Stimulated activated CD8-positive, alpha-beta memory T cell treated with anti-CD3 and anti-CD28 coated beads, Interleukin-2, amount 100 ng/mL, for 1 hour (primary cell): ENCODE measurements at places on chromosomes 11 and 22.

DNA sequence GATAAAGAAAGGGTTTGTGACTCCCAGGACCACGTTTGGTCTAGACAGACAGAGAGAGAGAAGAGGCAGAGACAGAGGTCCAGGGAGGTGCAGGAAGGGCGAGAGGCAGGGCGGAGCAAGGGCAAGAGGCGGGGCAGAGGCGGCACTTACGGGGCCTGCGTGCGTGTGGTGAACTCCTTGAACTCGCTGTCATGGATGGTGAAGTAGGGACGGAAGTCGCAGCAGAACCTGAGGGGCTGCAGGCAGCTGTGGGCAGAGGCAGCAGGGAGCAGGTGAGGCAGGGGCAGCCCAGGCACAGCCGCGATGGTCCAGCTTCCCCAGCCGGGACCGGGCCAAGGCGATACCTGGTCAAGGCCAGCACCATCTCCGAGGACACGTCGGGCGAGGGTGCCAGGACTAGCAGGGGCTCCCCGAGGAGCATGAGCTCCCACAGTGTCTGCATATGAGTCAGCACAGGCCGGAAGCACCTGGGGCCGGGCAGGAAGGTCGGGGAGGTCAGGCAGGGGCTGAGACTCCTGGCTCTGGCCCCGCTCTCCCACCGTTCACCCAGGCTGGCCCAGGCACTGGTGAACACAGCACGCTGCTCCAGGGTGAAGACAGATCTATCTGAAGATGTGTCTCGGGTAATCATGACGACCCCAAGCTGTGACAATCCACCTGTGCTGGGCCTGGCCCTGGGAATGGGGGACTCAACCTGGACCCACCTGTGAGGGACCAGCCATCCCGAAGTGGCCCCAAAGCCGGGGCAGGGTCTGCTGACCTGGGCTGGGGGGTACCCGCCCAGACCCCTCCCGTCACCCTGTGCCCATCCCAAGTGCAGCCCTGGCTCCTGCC is 7.2 kb upstream of the PLXNB2 start:
- DNase-seq, result peak; percentile 43

- DNase-seq, result no peak
These were observed 516 bp downstream of the LRFN4 start for GRCh38 chr11:66857234-66857926.

GRCh38 chr11:66600631-66601233 is 7.7 kb downstream of the CCS start:
- no peak for DNase-seq

DNA sequence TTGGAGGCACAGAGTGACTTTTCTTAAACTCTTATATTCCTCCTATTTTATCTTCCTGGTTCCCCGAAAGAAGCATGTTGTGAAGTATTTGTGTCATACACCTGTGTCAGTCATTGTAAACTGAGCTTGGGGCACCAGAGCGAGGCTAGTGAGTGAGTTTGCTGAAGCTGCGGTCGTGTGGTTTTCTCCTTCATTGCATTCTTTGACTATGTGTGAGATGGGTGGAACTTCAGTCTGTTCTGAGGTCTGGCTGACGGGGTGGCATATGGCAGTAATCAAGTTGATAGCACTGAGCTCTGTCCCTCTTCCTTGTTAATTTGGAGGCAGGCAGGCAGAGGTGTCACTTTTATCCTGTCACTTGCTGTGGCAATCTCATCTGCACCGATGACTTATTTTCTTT is 4.2 kb downstream of the VPS26B start:
- DNase-seq, result no peak

DNA sequence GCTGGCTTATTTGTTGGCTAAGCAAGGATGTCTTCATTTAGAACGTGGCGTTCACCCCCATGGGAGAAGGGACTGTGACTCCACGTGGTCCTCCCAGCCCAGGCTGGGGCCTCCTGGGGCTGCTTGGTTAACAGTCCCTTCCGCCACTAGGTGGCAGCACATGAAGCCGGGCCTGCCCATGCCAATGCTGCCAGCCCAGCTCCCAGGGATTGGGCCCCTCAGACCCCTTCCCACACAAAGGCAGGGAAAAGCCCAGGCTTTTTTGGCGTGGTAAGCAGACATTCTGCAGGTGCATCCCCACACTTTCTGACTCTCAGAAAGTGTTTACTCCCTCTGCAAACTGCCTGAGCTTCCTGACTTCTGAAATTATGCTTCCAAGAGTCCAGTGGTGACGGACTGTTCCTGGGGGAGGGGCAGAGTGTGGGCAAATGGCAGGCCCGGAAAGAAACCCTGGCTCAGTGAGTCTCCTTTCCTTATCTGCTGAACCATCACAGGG is 3.1 kb downstream of the CBX6 start:
- peak; percentile 59 for DNase-seq

GRCh38 chr11:69437001-69437875 is 44.2 kb upstream of the LINC01488 start:
- DNase-seq, result no peak

DNA sequence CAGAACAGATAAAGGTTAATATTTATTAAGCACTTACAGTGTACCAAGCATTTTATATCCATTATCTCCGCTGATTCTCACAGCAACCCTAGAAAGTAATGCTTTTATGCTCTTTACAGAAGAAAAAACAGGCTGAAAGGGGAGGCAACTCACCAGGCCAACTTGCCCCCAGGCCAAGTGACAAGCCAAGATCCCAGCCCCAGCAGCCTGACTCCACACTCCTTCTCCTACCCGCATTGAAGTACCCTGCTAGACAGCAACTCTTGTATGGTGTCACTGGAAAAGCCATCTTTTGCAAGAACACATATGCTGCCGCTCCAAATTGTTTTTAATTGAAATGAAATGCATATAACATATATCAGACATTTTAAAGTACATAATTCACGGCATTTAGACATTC is 25.6 kb downstream of the SMCO4 start:
- no peak for DNase-seq

DNA sequence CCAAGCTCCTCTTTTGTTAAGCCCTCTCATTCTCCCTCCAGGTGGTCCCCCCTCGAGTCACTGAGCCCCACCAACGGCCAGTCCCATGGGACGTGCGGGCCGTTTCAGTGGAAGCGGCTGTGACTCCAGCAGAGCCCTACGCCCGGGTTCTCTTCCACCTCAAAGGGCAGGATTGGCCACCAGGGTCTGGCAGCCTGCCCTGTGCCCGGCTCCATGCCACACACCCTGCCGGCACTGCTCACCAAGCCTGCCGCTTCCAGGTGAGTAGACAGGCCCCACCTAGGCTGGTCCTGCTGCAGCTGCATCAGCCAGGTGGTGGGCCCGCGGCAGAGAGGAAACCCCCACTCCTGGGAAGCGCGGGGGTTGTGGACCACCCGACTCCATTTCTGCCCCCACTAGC is 3.3 kb downstream of the TMEM132A start:
- DNase-seq, result no peak

GRCh38 chr11:58999291-58999680 is 60.0 kb downstream of the GLYATL1 start:
- DNase-seq, result no peak

- no peak for DNase-seq
These were observed 112.8 kb upstream of the CADM1 start for GRCh38 chr11:115616971-115617370.

- no peak for DNase-seq
These were observed 961.8 kb upstream of the CCDC90B start for GRCh38 chr11:84247926-84248325.

GRCh38 chr22:44620841-44621257 is 81.2 kb upstream of the PRR5 start:
- DNase-seq, result no peak

DNA sequence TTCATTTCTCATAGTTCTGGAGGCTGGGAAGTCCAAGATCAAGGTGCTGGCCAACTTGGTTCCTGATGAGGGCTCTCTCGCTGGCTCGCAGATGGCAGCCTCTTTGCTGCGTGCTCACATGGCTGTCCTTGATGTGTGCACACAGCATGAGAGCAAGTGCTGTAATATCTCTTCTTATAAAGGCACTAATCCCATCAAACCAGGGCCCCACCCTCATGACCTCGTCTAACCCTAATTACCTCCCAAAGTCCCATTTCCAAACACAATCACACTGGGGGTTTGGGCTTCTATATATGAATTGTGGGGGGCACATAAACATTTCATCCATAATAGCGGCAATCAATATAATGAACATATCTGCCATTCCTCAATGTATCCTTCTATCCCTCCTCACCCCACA is 1062.1 kb downstream of the BRD1 start:
- DNase-seq, result no peak

DNA sequence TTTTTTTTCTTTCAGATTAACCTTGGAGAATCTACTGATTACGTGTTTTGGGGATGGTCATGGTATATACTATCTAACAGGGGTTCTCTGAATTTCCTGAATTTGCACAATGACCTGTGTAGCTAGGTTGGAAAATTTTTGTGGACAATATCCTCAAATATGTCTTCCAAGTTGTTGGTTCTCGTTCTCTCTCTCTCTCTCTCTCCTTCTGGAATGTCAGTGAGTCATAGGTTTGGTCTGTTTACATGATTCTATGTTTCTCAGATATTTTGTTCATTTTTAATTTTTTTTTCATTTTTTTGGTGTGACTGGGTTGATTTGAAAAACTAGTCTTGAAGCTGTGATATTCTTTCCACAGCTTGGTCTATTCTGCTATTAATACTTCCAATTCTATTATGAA is 604.0 kb upstream of the ANO3 start:
- no peak for DNase-seq

- DNase-seq, result no peak
These were observed 68.5 kb downstream of the SPATA19 start for GRCh38 chr11:133776671-133777367.

- DNase-seq, result no peak
These were observed 14.9 kb downstream of the RAC2 start for GRCh38 chr22:37229012-37229804.

GRCh38 chr11:129273944-129274711 is 82.0 kb upstream of the ARHGAP32 start:
- DNase-seq, result no peak

GRCh38 chr11:69238573-69239351 is 55.2 kb upstream of the MYEOV start:
- no peak for DNase-seq

GRCh38 chr22:40817737-40818136 is 1.4 kb downstream of the SLC25A17 start:
- no peak for DNase-seq

DNA sequence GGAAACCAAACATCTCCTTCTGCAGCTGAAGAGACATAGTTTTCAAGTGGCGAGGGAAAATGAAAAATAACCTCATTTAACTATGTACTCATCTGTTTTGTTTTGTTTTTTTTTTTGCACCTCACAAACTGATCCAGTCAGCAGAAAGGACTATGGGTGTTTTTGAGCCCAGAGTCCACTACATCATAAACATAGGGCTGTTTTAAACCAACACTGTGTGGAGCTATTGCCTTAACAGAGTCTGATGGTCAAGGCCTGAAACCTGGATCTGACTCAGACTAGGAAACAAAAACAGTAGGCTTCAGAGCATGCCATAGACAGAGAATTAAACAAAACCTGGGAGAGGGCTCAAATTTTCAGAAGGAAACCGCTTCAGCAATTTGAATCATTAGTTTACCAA is 99.3 kb upstream of the FSHB start:
- DNase-seq, result no peak

- DNase-seq, result no peak
These were observed 4.0 kb downstream of the NLRX1 start for GRCh38 chr11:119172513-119172912.

GRCh38 chr11:76602431-76602861 is 68.1 kb downstream of the LRRC32 start:
- DNase-seq, result no peak

DNA sequence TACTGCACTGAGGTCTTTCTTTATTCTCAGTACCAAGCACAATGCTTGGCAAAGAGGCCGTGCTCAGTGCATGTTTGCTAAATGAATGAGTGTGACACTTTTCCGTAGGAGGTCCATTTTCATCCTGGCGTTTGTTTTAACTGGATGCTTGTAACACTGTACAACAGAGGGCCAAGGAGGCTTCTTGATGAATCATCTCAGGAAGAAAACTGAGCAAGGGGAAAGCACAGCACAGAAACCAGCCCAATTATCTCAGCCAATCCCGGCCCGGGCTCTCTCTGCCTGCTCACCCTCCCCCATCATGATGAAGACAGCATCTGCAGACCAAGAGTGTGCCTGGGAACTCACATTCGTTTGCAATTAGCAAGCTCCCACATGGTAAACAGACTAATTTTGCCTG is 570.3 kb downstream of the OPCML start:
- no peak for DNase-seq

DNA sequence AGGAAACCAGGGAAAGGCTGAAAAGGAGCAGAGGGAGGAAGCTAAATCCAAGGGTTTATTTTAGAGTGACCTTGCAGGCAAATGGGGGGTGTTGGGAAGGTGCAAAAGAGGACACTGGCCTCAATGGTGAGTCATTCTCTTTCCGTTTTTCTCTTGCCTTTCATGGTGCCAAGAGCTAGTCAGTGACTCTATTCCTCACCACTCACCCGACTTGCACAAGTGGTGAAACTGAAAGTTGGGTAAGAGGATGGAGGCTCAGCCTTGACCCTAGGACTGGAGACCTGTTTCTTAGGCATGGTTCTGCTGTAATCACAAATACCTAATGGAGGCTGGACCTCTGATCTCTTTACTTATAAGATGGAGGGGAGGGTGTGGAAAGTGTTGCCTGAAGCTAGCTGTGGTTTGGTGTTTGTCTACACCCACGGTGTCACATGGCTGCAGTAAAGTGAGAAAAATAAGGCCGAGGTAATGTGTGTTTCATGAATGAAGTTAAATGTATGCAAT is 67.3 kb upstream of the CREB3L1 start:
- DNase-seq, result no peak

DNA sequence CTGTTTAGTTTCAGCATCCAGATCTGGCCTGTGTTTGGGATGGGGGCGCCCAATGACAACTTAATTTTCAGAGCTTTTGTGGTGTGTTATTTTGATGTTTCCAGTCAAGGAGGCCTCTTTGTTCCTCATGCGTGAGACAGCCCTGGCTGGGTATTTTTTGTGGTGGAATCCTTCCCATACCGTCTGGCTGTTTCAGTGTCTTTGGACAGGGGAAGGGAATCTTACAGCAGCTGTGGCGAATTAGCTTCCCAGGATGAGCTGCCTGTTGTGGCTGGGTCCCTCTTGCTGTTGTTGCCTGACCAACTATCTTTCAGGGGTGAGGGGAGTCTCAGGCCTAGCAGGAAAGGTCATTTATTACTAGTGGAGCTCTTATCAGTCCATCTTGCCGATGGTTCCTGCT is 138.8 kb downstream of the ARHGAP20 start:
- DNase-seq, result no peak

- DNase-seq, result no peak
These were observed 73.3 kb upstream of the SHANK2 start for GRCh38 chr11:71325418-71326327.

- DNase-seq, result no peak
These were observed 11.8 kb downstream of the SCYL1 start for GRCh38 chr11:65536412-65537295.
